Endothelial cell of umbilical vein (primary cell): ENCODE measurements at places on chromosomes 6 and 20. TPM values are rescaled to one million over a fixed set of nuclear protein-coding genes. Genes with fewer than 3 reads are reported as not detected.

GRCh38 chr6:108133594-108134179 is 32.1 kb upstream of the NR2E1 start:
- peak overlapping the region; percentile 26 for H3K4me3 ChIP-seq
- peak; percentile 80 for DNase-seq
- H3K27me3 ChIP-seq, result peaks cover 22% of the 10 kb centered on the region
- H3K4me1 ChIP-seq, result peaks cover 9% of the 10 kb centered on the region
- H3K36me3 ChIP-seq, result no peaks in the 10 kb centered on the region
- H3K27ac ChIP-seq, result no peak overlapping the region

DNA sequence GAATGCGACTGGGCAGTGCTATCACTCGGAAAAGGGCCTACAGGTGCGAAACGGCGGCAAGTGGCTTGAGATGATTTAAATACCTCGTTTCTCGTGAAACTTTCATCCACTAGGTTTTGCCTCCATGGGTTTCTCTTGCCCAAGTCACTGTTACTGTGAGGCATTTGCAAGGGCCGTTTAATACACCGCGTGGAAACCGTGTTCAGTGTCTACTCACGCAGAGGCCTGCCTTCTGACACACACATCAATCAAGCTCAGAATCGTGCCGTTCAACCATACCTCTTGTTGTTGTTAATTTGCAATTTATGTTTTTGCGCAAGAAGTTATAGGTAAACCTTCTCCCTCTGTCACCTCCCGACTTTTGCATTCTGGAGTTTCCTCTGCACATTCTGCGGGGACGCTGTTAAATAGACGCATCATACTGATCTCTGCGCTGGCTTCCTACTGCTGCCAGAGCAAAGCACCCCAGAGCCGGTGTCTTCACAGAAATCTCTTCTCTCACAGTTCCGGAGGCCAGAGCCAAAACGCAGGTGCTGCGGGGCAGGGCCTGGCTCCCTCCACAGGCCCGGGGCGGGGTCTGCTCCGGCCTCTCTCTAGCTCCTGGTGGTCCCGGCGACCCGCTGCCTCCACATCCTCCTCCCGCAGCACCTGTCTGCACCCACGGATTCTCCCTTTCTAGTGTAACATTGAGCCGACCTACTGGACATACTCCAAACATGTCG is 251.4 kb downstream of the SMOC2 start:
- H3K27me3 ChIP-seq, result no peaks in the 10 kb centered on the region
- no peaks in the 10 kb centered on the region for H3K4me1 ChIP-seq
- DNase-seq, result no peak
- no peaks in the 10 kb centered on the region for H3K36me3 ChIP-seq
- no peak overlapping the region for H3K27ac ChIP-seq

DNA sequence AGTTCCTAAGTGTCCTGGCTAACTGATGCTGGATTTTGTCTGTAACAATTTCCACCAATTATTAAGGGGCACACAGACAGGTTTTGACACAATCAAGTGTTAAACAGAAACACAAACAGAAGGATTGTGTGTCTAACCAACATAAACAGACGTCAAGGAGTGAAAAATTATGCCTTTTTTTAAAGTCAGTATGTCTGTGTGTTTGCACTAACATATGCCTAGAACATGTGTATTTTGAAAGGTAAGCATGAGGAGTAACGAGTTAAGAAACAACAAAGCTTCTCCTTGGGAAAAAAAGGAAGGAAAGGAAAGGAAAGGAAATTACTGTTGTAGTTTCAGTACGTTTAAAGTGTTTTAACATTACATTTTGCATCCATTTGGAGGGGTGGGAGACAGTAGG is 466.3 kb upstream of the ID4 start:
- H3K4me1 ChIP-seq, result no peaks in the 10 kb centered on the region
- H3K36me3 ChIP-seq, result no peaks in the 10 kb centered on the region
- H3K4me3 ChIP-seq, result no peak overlapping the region
- DNase-seq, result no peak

GRCh38 chr20:24764794-24765202 is 184.3 kb upstream of the CST7 start:
- no peaks in the 10 kb centered on the region for H3K4me1 ChIP-seq
- DNase-seq, result no peak
- no peak overlapping the region for H3K4me3 ChIP-seq
- H3K36me3 ChIP-seq, result no peaks in the 10 kb centered on the region
- H3K27ac ChIP-seq, result no peak overlapping the region

DNA sequence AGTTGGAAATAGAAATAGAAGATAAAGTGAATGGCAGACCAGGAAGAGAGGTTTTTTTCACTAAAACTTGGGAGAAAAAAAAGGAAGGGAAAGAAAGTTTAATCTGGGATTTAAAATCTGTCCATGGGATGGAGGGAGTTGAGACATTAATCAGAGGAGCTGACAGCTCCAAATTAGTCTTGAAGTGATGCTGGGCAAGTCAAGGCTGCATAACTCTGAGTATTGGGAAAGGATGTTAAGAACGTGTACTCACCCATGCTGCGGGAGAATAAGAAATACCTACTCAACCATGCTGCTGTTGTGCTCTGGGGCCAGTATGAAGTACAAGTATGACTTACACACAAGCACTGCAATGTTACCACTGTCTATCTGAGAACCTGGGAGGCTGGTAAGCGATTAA is 47.5 kb downstream of the SNRNP48 start:
- no peak overlapping the region for H3K27ac ChIP-seq
- no peaks in the 10 kb centered on the region for H3K4me1 ChIP-seq
- H3K27me3 ChIP-seq, result peaks cover 4% of the 10 kb centered on the region
- H3K36me3 ChIP-seq, result no peaks in the 10 kb centered on the region
- no peak for DNase-seq

DNA sequence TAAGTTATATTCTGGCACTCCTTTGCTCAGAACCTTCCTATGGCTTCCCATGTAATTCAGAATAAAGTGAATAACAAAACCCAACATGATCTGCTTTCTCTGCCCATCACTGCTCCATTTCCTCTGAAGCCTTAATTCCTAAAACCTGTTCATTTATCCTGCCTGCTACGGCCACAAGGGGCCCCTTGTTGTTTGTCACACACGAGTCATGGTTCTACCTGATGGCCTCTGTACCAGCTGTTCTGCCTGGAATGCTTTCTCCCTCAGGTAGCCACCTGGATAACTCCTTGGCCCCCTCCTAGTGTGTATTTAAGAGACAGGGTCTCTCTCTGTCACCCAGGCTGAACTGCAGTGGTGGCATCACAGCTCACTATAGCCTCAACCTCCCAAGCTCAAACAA is 26.8 kb downstream of the ERGIC3 start:
- no peak overlapping the region for H3K27ac ChIP-seq
- H3K4me3 ChIP-seq, result no peak overlapping the region
- no peaks in the 10 kb centered on the region for H3K36me3 ChIP-seq

DNA sequence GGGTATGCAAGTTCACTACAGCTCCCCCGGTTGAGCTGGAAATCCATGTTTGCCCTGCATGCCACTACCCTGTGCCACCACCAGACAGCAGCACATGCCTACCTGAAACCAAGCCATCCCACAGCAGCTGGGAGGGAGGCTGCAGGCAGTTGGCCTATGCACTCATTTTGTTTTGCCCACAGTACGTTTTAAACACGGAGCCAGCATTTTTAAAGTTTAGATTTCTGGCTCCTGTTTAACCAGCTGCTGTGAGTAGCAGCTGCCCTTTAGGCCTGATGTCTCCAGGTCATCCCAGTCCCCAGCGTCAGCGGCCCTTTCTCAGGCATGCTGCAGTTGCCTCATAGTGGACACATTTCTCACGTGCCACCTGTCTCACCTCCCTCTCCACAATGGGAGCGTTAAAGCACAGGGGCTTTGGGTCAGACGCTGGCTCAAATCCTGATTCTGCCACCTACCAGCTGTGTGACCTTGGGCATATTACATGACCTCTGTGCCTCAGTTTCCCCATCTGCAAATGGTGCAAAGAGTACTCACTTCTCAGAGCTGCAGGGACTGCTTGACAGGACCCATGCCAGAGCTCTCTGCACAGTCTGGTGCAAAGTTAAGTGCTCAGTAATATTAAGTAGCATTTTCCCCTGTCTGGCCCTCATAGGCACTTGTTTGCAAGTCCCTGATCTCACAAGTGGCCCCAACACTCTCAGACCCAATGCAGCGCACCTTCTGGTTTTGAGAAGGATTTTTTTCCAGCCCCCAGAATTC is 8.2 kb upstream of the UBE2V1 start:
- H3K27ac ChIP-seq, result no peak overlapping the region
- DNase-seq, result peak; percentile 67
- H3K27me3 ChIP-seq, result no peaks in the 10 kb centered on the region
- H3K4me3 ChIP-seq, result no peak overlapping the region
- H3K36me3 ChIP-seq, result peaks cover 10% of the 10 kb centered on the region

GRCh38 chr6:13248053-13248452 is 80.3 kb downstream of the TBC1D7 start:
- no peaks in the 10 kb centered on the region for H3K4me1 ChIP-seq
- H3K27ac ChIP-seq, result no peak overlapping the region
- H3K36me3 ChIP-seq, result no peaks in the 10 kb centered on the region

GRCh38 chr6:163543321-163543720 is 128.8 kb downstream of the QKI start:
- H3K36me3 ChIP-seq, result no peaks in the 10 kb centered on the region
- H3K27ac ChIP-seq, result no peak overlapping the region
- H3K4me1 ChIP-seq, result no peaks in the 10 kb centered on the region
- DNase-seq, result no peak

GRCh38 chr6:49744259-49744658 is at the start of gene CRISP3:
Gene CRISP3 (minus strand): TSS chr6:49744388. CDS start chr6:49744367, 21 bp downstream.
- H3K27me3 ChIP-seq, result no peaks in the 10 kb centered on the region
- H3K4me3 ChIP-seq, result no peak within 1 kb of the TSS
- no peaks in the 10 kb centered on the region for H3K4me1 ChIP-seq
- H3K36me3 ChIP-seq, result no peaks in the 10 kb centered on the region
- H3K27ac ChIP-seq, result no peak within 1 kb of the TSS

- H3K4me3 ChIP-seq, result no peak overlapping the region
- peaks cover 14% of the 10 kb centered on the region for H3K4me1 ChIP-seq
- H3K27me3 ChIP-seq, result peaks cover 4% of the 10 kb centered on the region
- no peaks in the 10 kb centered on the region for H3K36me3 ChIP-seq
- H3K27ac ChIP-seq, result no peak overlapping the region
Measured at GRCh38 chr20:62627901-62628612, 14.2 kb upstream of the SLCO4A1 start.

GRCh38 chr6:148118244-148118643 is 224.4 kb upstream of the SASH1 start:
- H3K4me1 ChIP-seq, result no peaks in the 10 kb centered on the region
- no peak overlapping the region for H3K27ac ChIP-seq
- no peaks in the 10 kb centered on the region for H3K36me3 ChIP-seq

GRCh38 chr20:57425150-57426013 is 34.2 kb downstream of the RBM38 start:
- DNase-seq, result no peak
- H3K27me3 ChIP-seq, result no peaks in the 10 kb centered on the region
- no peaks in the 10 kb centered on the region for H3K4me1 ChIP-seq
- H3K4me3 ChIP-seq, result no peak overlapping the region
- H3K27ac ChIP-seq, result no peak overlapping the region

- H3K36me3 ChIP-seq, result no peaks in the 10 kb centered on the region
- H3K27me3 ChIP-seq, result no peaks in the 10 kb centered on the region
- no peak for DNase-seq
- H3K4me1 ChIP-seq, result no peaks in the 10 kb centered on the region
Measured at GRCh38 chr6:24802271-24803059, 3.7 kb upstream of the ARMH2 start.

GRCh38 chr20:7180256-7181045 is 413.0 kb downstream of the BMP2 start:
- H3K4me1 ChIP-seq, result no peaks in the 10 kb centered on the region
- H3K27me3 ChIP-seq, result no peaks in the 10 kb centered on the region
- H3K36me3 ChIP-seq, result no peaks in the 10 kb centered on the region
- DNase-seq, result no peak
- no peak overlapping the region for H3K4me3 ChIP-seq

- H3K4me3 ChIP-seq, result no peak overlapping the region
- H3K36me3 ChIP-seq, result no peaks in the 10 kb centered on the region
- H3K27me3 ChIP-seq, result no peaks in the 10 kb centered on the region
Measured at GRCh38 chr6:112906726-112907125, 559.6 kb downstream of the RFPL4B start.

DNA sequence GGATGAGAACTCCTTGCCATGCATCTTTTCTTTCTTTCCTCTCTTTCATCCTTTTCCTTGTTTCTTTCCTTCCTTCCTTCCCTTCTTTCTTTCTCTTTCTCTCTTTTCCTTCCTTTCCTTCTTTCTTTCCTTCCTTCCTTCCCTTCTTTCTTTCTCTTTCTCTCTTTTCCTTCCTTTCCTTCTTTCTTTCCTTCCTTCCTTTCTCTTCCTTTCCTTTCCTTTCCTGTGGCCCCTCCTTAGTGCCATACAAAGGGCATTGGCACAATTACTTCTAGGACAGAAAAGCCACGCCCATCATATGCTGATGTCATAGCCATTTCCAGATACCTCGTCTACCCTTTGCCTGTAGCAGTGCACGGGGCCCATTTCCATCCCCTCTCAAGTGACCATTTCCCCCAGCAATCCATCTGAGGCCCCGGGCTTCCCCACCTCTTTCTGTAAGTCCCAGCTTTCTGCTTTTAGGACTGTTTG is 2.2 kb upstream of the CENPB start:
- H3K4me3 ChIP-seq, result no peak overlapping the region
- DNase-seq, result no peak
- H3K4me1 ChIP-seq, result peaks cover 18% of the 10 kb centered on the region
- no peaks in the 10 kb centered on the region for H3K27me3 ChIP-seq

- H3K4me3 ChIP-seq, result no peak overlapping the region
- no peaks in the 10 kb centered on the region for H3K4me1 ChIP-seq
- H3K36me3 ChIP-seq, result no peaks in the 10 kb centered on the region
- no peak overlapping the region for H3K27ac ChIP-seq
- no peaks in the 10 kb centered on the region for H3K27me3 ChIP-seq
Measured at GRCh38 chr20:60372822-60373221, 414.6 kb downstream of the CDH26 start.

HEY2 gene
- total RNA-seq, result not detected in 2 replicates

ZFP64 gene
- total RNA-seq, result 31.7 and 34.4 TPM in 2 replicates

MOCS1 gene
- 10.3 and 12.8 TPM in 2 replicates for total RNA-seq

CARMIL1 gene
- total RNA-seq, result 8.7 and 8.8 TPM in 2 replicates

LSM2 gene
- 78.1 and 78.6 TPM in 2 replicates for total RNA-seq

NKAIN4 gene
- not detected in 2 replicates for total RNA-seq

FAM184A gene
- 0.84 and 0.95 TPM in 2 replicates for total RNA-seq

GRM1 gene
- not detected in 2 replicates for total RNA-seq

ECT2L gene
- not detected in 2 replicates for total RNA-seq

LY6G5B gene
- total RNA-seq, result 23.9 and 25.0 TPM in 2 replicates

SNX21 gene
- total RNA-seq, result 11.9 and 14.9 TPM in 2 replicates
